Stimulated activated CD4-positive, alpha-beta T cell treated with anti-CD3 and anti-CD28 coated beads, TNF-alpha, amount 100 ng/mL, for 4 hours (primary cell): ENCODE measurements at places on chromosomes 2 and 18.

DNA sequence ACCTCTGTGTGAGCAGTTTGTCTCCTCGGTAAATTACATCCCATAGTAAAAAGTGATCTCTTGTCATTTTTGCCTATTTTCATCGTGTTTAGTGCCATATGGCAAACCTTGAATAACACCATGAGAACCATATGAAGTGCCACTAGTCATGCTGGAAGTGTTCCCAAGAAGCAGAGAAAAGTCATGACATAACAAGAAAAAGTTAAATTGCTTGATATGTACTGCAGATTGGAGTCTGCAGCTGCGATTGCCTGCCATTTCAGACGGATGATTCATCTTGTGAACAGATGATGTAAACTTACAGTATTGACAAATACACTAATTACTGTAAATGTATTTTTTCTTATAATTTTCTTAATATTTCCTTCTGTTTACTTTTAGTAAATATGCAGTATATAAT, 846.7 kb downstream of the BCL11A start:
- DNase-seq = no peak

- no peak for DNase-seq
These were observed 56.4 kb upstream of the OTOF start for GRCh38 chr2:26534098-26534864.

- no peak for DNase-seq
These were observed 376.1 kb upstream of the SOX11 start for GRCh38 chr2:5316001-5316490.

GRCh38 chr18:677951-678381, 20.5 kb downstream of the TYMS start:
- DNase-seq = no peak

DNA sequence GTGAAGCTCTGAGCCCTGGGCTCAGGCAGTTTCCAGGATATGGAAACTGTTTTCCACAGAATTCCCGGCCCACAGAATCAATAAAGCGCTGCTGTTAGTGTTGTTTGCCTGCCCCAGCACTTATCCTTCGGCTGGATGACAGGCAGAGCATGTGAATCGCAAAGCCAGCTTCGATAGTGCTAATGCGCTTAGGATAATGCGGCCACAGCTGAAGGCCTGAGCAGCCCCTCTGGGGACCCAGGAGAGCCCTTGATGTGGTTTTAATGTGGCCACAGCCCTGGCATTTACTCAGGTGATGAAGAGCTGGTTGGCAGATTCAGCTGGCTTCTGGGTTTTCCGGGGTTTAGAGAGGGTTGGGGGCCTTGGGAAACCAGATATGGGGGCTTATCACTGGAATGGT, 23.7 kb downstream of the PCARE start:
- DNase-seq = no peak

GRCh38 chr2:2586931-2587330, 255.9 kb upstream of the MYT1L start:
- DNase-seq = no peak

DNA sequence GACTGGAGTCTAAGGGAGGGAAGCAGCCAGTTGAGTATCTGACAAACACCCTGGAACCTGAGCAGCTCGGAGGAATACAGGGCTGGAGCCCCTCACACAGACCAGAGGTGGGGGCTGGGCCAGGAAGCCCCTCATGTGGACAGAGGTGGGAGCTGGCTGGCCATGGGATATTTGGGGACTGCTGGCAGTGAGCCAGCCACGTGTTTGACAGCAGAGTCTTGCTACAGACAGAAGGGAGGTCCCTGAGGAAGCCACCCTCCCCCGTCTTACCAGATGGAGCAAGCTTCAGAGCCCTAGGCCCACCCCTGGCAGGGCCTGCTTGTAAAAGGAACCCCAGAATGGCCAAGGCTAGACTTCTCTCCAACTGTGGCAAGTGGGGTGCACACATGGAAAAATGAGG, 3.6 kb upstream of the MTERF4 start:
- no peak for DNase-seq

GRCh38 chr2:206392118-206392517, 51.2 kb upstream of the ADAM23 start:
- no peak for DNase-seq

DNA sequence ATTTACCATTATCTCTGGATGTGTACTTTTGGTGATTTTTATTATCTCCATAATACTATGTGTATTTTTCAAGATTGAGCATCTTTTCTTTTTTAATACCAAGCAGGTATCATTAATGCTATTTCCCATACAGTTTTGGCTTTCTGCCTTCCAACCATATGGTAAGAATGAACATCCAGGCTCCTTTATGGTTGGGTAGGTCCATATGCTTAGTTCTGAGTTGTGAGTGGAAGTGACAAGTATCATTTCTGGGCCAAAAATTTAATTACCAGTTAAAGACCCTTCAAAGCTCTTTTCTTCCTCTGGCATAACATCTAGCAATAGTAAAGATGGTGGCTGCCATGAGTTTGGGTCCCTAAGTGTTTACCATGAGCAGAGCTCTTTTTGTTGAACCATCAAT, 4.3 kb upstream of the RBM43 start:
- DNase-seq = no peak

DNA sequence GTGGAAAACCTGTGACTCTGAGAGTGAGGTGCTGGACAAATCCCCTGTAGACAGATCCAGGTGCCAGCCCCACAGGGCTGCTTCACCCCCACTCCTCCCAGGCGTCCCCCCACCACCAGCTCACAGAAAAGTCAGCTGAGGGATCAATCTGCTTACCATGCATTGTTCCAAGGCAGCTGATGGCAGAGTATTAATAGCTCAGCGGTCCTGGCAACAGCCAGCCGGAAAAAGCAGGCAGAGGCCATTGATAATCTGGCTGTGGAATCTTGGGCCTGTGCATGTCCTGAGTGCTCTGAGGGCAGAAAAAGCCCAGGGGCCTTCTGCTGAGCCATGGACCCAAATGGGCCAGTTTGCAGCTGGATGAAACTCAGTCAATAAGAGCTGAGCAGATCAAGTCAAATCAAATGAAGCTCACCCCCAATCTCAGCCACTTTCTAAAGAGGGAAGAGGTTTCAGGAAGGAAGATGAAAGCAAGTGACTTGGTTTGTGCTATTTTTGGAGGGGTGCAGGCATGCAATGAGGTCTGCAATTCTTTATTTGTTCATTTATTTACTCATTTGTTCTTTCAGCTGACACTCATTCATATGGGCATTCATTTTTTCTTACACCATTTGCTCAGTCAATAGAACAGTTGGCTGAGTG, 63.4 kb downstream of the GYPC start:
- DNase-seq = no peak

GRCh38 chr2:120919771-120920453, 184.2 kb downstream of the GLI2 start:
- DNase-seq = no peak

DNA sequence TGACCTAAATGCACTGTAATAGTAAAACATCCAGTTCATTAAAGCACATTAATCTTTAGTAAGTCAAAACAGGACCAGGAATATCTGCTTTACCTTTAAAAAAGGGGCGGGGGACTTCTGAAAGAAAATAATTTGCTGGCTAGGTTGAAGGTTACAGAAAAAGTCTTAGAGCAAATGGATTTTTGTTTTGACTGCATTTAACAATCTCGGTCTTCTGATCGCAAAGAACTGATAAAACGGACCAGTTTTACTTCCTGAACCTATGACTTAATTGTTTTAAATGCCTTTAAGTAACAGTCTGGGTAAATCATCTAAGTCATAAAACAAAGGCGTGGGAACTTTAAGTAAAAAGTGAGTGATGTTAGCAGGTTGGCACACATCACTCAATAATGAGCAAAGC, 783 bp downstream of the BUB1 start:
- DNase-seq = no peak

DNA sequence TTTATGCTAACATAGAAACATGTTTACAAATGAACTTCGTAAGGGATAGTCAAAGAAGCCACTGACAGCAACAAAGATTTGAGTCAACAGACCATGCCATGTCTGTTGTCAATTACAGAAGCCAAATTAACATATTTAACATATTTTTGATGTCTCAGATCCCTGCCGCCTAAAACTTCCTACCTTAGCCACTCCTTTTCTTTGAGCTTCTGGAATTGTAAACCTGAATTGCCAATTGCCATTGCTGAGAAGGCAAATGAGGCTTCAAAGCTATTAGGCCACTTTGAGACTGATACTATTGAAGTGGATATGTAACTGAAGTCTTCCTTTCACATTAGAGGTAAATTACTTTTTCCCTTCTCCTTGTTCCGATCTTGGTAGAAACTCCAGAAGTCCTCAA, 66.0 kb upstream of the DSEL start:
- no peak for DNase-seq

- DNase-seq = no peak
These were observed 244.1 kb downstream of the HDAC4 start for GRCh38 chr2:239156516-239157265.

DNA sequence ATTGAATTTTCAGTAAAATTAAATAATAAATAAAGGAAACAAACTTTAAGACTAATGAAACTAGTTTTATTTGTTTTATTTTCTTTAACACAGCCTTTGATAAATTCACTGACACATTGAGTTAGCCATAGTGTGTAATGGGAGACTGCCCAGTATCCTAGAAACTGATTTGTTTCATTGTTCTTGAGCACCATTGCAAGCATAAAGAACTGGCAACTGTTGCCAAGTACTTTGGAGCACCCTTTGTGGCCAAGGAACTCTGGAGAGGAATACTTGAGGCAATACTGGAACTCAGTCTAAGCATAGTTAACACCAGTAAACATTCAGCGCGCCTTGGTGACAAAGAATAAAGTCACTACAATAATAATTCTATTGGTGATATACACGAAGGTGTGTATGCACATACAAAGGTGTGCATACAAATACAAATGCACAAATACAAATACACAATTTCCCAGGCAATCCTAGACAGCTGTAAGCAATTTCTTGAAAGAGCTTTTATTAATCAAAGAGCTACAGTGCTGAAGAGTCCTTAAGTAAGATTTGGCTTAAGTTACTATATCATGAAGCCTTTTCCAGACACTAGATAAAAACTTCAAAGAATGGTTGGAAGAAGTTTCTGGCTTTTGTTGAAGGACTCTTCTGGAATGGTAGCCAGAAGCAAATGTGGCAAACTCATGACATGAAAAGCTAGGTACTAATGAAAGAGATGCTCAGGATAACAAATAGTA, 1371.2 kb downstream of the LRP1B start:
- no peak for DNase-seq

GRCh38 chr2:14234911-14235310, 397.6 kb upstream of the LRATD1 start:
- no peak for DNase-seq

DNA sequence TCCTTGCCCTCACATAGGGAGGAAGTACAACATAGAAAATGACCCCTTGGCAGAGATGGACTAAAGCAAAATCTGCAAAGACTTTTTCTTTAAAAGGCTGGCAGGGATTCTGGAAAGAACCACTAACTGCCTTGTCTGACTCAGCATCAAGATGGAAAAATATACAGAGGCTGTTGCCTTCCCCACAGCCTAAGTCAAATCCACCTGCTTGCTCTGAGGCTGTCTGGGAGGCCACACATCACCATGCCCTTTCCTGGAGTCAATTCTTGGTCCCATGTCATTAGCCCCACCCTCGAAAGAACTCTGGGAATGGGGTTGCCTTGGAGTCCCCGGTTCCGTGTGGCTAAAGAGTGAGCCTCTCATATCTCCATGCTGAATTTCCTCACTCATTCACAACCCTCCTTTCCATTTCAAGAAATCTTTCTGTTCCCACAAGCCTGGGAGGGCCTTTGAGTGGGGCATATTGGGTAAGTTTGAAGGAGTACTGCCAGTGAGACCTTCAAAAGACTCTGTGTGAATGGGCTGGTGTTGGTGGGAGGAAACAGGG, 39.4 kb downstream of the BMP10 start:
- DNase-seq = no peak

GRCh38 chr2:239251971-239252370, 148.8 kb downstream of the HDAC4 start:
- no peak for DNase-seq

DNA sequence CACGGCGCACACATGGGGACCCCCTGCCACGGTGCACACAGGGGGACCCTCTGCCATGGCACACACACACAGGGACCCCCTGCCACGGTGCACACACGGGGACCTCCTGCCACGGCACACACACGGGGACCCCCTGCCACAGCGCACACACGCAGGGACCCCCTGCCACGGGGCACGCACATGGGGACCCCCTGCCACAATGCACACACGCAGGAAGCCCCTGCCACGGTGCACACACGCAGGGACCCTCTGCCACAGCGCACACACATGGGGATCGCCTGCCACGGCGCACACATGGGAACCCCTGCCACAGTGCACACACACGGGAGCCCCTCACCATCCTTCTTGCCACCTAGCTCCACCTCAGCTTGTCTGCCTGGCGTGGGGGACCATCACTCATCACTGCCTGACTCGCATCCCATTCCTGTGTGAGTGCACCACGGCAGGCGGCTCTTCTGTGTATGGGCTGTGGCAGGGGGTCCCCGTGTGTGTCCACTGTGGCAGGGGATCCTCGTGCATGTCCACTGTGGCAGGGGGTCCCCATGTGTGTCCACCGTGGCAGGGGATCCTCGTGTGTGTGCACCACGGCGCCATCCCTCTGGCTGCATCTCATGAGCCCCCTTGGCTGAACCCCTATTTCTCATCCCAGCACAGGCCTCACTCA, 206.7 kb downstream of the EIPR1 start:
- DNase-seq = no peak

GRCh38 chr2:235669269-235669831, 175.5 kb downstream of the AGAP1 start:
- DNase-seq = no peak

- DNase-seq = no peak
These were observed 29.5 kb upstream of the COX7A2L start for GRCh38 chr2:42390401-42390969.

DNA sequence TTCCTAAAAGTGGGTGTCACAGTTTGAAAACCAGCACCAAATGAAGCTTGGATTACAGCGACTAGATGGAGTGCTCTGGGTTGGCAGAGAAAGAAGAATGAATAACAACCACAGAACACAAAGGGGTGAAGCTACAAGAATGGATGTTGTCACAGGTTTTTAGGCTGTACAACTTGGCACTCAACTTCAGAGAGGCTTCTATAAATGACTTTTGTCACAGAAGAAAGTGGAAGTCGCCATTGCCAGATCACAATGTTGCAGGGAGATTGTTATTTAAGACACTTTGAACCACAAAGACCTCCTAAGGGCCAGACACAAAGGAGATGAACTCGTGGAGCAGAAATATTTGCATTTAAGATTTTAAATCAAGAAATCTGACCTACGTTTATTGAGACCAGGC, 354.2 kb downstream of the CDH7 start:
- no peak for DNase-seq

DNA sequence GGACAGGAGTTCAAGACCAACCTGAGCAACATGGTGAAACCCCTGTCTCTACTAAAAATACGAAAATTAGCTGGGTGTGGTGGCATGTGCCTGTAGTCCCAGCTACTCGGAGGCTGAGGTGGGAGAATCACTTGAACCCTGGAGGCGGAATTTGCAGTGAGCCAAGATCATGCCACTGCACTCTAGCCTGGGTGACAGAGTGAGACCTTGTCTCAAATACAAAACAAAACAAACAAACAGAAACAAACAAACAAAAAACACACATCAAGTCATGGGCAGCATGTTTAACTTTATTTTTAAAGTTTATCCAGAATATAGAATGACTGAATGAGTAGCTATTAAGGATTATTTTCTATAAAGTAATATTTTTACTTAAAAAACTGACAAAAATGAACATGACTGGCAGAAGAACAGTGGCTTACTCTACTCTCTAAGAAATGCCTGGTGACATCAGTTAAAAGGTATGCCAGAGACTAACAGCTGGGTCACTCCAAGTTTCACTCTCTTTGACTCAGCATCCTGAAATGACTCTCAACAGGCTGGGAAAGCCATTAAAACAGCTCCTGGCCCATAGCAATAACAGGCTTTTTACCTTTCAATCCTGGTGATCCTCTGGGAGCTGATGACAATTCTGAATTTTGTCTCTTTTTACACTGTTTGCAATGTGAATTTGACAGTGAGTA, 281.6 kb upstream of the STON1 start:
- DNase-seq = no peak
